IMR-90 (cell line): ENCODE measurements at places on chromosomes 11 and 22. TPM values are rescaled to one million over a fixed set of nuclear protein-coding genes. Genes with fewer than 3 reads are reported as not detected.
A peak's percentile ranks its signal among the peaks of the same experiment; 100 is the strongest.

DNA sequence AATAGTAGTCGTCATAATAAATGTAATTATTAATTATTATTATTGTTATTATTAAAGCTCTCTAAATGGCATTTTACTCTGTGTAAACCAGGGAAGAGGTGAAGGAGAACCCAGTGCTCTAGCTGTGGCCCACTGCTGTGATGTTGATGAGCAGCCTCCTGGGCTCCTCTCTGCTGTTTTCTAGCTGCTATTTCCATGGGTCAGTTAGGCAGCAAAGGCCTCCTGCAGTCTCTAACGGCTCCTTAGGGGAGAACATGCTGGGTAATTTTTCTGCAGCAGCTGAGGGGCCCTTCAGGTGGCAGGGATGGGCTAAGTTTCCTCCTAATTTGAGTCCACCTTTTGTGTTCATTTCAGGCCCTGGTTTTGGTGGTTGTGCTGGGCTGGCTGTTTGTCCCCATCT lies 24.6 kb downstream of the SLC5A1 start:
- peaks cover 10% of the 10 kb centered on the region for H3K27me3 ChIP-seq
- H3K4me3 ChIP-seq = no peak overlapping the region
- no peak overlapping the region for H3K27ac ChIP-seq
- no peaks in the 10 kb centered on the region for H3K36me3 ChIP-seq
- DNase-seq = no peak

DNA sequence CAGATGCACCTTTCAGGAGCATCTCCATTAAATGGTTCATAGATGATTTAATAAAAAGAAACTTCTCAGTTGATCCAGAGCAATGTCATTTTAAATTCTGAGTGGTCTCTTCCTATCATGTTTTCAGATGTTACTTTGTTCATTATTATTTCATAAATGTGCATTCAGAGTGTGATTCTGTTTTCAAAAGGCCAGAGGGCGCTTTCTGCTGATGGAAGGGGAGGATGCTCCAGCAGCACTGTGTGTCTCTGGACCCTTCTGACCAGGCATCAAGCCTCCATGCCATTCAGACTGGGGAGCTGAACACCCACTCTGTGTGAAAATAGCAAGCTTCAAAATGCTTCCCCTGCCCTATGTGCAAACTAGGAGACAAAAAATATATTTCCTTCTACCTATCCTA lies 23.9 kb upstream of the CRTAM start:
- H3K4me3 ChIP-seq = no peak overlapping the region
- no peaks in the 10 kb centered on the region for H3K4me1 ChIP-seq
- H3K27me3 ChIP-seq = no peaks in the 10 kb centered on the region
- peaks cover 4% of the 10 kb centered on the region for H3K36me3 ChIP-seq
- no peak for DNase-seq

GRCh38 chr11:4983841-4984240 lies 10.8 kb upstream of the OR51L1 start:
- no peak overlapping the region for H3K4me3 ChIP-seq
- H3K27ac ChIP-seq = no peak overlapping the region
- H3K36me3 ChIP-seq = no peaks in the 10 kb centered on the region
- no peaks in the 10 kb centered on the region for H3K27me3 ChIP-seq
- no peak for DNase-seq
- H3K4me1 ChIP-seq = no peaks in the 10 kb centered on the region

- H3K4me1 ChIP-seq = peaks cover 3% of the 10 kb centered on the region; the same call in 1 of the 2 replicates
- no peaks in the 10 kb centered on the region for H3K36me3 ChIP-seq
- H3K4me3 ChIP-seq = no peak overlapping the region
- no peak overlapping the region for H3K27ac ChIP-seq
Observed at GRCh38 chr11:1876361-1877063, 15.2 kb downstream of the PRR33 start.

GRCh38 chr11:92324890-92325289 lies 100.3 kb downstream of the FAT3 start:
- H3K27me3 ChIP-seq = no peaks in the 10 kb centered on the region
- DNase-seq = no peak
- no peak overlapping the region for H3K27ac ChIP-seq
- H3K4me1 ChIP-seq = no peaks in the 10 kb centered on the region; the same call in 1 of the 2 replicates
- H3K36me3 ChIP-seq = no peaks in the 10 kb centered on the region

DNA sequence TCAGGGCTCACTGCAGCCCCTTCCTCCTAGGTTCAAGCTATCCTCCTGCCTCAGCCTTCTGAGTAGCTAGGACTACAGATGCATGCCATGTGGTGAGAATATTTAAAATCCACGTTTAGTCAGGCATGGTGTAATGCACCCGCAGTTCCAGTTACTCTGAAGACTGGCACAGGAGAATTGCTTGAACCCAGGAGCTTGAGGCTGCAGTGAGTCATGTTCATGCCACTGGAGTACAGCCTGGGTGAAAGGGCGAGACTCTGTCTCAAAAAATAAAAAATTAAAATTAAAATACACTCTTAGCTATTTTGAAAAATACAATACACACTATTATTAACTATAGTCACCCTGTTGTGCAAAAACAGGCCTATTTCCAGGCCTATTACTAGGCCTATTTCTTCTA lies 38.4 kb downstream of the NOX4 start:
- H3K36me3 ChIP-seq = no peaks in the 10 kb centered on the region
- no peak overlapping the region for H3K4me3 ChIP-seq
- H3K27ac ChIP-seq = no peak overlapping the region
- no peak for DNase-seq

DNA sequence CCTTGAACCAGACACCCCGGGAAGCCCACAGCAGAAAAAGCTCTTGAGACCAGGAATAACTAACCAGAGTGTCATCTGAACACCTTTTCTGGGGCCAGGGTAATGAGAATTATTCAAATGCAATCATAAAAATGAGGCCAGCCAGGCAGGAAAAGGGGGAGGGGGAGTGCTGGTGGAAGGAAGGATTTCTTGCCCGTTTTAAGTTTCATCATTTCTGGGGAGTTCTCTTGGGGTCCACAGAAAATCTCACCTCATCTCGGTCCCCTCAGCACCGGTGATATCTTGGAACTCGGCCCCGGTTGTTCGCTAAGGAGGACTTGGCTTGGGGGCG lies 495 bp upstream of the PKNOX2 start:
- H3K27me3 ChIP-seq = peaks cover 2% of the 10 kb centered on the region; the same call in 1 of the 2 replicates
- no peaks in the 10 kb centered on the region for H3K36me3 ChIP-seq
- peak overlapping the region; percentile 53; the same call in 1 of the 2 replicates for H3K27ac ChIP-seq
- H3K4me3 ChIP-seq = no peak overlapping the region

- no peaks in the 10 kb centered on the region for H3K27me3 ChIP-seq
- DNase-seq = no peak
- H3K27ac ChIP-seq = no peak overlapping the region
- no peak overlapping the region for H3K4me3 ChIP-seq
- H3K4me1 ChIP-seq = peaks cover 17% of the 10 kb centered on the region
- H3K36me3 ChIP-seq = no peaks in the 10 kb centered on the region
Observed at GRCh38 chr22:35959121-35959800, 69.4 kb downstream of the RBFOX2 start.

GRCh38 chr22:36415415-36416168 lies 27.8 kb upstream of the MYH9 start:
- H3K4me3 ChIP-seq = no peak overlapping the region
- no peaks in the 10 kb centered on the region for H3K27me3 ChIP-seq
- no peak overlapping the region for H3K27ac ChIP-seq
- H3K36me3 ChIP-seq = 0 out of 2 replicates have a peak, but pooled peaks cover under 1% of the 10 kb centered on the region
- DNase-seq = no peak

- no peak overlapping the region for H3K27ac ChIP-seq
- H3K27me3 ChIP-seq = no peaks in the 10 kb centered on the region
- no peak for DNase-seq
- H3K36me3 ChIP-seq = no peaks in the 10 kb centered on the region
- H3K4me1 ChIP-seq = no peaks in the 10 kb centered on the region
Observed at GRCh38 chr22:24994070-24994763, 41.7 kb downstream of the KIAA1671 start.

DNA sequence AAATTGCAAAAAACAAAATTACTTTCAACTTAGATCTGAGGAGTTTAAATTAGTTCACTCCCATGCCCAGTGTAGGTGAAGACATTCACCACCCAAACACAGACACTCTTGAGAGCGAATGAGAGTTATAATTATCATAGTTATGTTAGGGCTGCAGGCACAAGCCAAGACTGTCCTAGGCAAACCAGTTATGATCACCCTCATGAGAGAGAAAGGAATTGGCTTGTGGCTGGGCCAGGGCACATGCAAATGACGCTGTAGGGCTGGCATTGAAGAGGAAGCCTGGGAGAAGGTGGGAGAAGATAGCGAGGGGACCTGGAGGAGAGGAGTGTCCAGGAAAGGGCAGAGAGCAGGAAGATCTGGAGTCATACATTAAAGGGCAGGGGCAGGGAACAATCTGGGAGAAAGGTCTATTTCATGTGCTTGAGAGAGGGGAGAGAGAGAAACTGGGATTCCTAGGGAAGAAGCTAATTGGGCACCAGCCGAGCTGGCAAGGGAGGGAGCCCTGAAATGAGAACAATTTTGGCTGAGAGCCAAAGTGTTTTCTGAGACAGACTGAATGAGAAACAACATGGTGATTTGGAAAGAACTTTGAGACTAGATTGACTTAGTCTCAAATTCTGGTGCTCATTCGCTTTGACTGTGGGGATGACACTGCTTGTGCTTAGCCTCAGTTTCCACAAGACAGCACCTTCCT lies 279.9 kb downstream of the KIRREL3 start:
- no peak for DNase-seq
- no peak overlapping the region for H3K27ac ChIP-seq
- H3K4me3 ChIP-seq = no peak overlapping the region

- H3K4me3 ChIP-seq = peak overlapping the region; percentile 4; the same call in 1 of the 2 replicates
- H3K27me3 ChIP-seq = no peaks in the 10 kb centered on the region
- no peaks in the 10 kb centered on the region for H3K36me3 ChIP-seq
- peak overlapping the region; percentile 80 for H3K27ac ChIP-seq
- peaks cover 37% of the 10 kb centered on the region for H3K4me1 ChIP-seq
Observed at GRCh38 chr11:33692013-33692504, 8.6 kb downstream of the C11orf91 start.

- H3K27me3 ChIP-seq = no peaks in the 10 kb centered on the region
- no peak overlapping the region for H3K27ac ChIP-seq
- no peak overlapping the region for H3K4me3 ChIP-seq
- DNase-seq = no peak
Observed at GRCh38 chr11:122004446-122004845, 111.6 kb downstream of the BLID start.

The ANGPTL5 gene
- total RNA-seq = not detected in 2 replicates

The CYP2D6 gene
- under 0.01 TPM in 2 replicates for total RNA-seq

The SPDYC gene
- total RNA-seq = not detected in 2 replicates

The IGSF22 gene
- not detected in 2 replicates for total RNA-seq

The ST14 gene
- total RNA-seq = not detected in 2 replicates
